ENCODE measurements at places on chromosomes 11 and 22.

DNA sequence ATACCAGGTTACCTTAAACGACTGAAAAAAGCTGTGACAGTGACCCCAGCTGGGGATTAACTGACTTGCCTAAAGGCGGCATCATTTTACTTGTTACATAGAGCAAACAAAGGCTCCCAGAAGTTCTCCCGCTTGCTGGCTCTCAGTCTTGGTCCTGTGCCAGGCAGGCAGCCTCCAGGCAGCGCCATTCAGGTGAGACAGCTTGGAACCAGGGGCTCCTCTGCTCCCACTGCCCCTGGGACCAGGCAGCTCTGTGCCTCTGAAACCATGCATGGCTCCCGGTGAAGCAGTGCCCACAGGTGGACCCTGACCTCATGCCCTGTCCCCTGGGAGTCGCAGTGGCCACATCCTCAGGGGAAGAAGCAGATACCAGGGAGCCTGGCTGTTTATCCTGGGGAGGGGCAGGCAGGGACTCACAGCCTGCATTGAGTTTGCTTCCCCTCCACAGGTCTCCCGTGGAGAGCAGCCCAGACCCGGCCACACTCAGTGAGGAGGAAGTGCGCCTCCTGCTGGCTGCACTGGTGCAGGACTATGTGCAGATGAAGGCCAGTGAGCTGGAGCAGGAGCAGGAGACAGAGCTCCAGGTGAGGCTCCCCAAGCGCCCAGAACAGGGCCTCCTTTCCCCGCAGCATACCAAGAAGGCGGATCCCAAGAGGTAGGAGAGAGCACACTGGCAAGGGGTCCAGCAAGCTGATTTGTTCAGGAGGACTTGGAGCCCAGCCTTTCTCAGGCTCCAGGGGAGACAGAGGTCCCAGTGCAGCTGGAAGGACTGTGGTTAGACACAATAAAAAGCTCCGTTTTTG is 15.6 kb upstream of the CYP2R1 start:
- no peak for DNase-seq

- no peak for DNase-seq
These were observed 10.7 kb upstream of the FAM83F start for GRCh38 chr22:39984006-39984405.

DNA sequence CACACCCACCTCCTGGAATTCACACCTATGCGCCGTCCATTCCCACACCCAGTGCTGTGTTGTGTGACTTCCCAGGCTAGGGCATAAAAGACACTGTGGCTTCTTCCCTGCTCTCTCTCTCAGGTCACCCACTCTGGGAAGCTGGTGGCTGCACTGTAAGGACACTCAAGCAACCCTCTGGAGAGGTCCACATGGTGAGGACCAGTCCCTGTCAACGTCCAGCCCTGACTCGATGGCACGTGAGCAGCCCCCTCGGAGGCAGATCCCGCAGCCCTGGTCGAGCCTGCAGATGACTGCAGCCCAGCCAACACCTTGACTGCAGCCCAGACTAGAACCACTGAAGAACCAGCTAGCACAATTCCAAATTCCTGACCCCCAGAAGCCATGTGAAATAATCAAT is 16.2 kb downstream of the CBX7 start:
- DNase-seq: no peak

- DNase-seq: no peak
These were observed 14.2 kb downstream of the PEX26 start for GRCh38 chr22:18091916-18092526.

GRCh38 chr11:1989953-1990352 is 7.7 kb downstream of the H19 start:
- no peak for DNase-seq

DNA sequence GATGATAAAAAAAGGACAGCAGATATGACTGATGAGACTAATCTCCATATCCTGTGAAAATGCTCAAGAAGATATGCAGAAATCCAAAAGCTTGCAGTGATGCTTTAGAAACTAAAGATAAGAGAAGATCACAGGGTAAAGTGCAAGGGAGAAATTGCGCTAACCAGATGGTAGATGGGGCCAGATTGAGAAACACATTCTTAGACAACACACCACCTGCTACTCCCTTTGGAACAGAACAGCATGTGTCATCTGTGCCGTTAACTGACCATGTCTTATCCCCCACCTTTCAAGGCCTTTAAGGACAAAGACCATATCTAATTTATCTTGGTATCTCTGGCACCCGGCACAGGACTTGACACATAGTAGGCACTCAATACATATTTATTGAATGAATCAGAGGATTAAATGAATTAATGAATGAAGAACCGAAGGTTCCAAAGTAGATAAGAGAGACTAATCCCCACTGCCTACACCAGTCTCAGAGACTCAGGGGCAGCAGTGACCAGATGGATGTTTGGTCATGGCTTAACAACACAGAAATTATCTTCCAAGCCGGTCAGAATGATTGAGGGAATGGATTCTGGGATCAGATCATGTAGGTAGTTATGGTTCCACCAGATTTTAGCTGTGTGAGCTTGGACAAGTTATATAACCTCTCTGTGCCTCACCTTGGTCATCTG is 12.3 kb upstream of the P2RY2 start:
- DNase-seq: no peak

DNA sequence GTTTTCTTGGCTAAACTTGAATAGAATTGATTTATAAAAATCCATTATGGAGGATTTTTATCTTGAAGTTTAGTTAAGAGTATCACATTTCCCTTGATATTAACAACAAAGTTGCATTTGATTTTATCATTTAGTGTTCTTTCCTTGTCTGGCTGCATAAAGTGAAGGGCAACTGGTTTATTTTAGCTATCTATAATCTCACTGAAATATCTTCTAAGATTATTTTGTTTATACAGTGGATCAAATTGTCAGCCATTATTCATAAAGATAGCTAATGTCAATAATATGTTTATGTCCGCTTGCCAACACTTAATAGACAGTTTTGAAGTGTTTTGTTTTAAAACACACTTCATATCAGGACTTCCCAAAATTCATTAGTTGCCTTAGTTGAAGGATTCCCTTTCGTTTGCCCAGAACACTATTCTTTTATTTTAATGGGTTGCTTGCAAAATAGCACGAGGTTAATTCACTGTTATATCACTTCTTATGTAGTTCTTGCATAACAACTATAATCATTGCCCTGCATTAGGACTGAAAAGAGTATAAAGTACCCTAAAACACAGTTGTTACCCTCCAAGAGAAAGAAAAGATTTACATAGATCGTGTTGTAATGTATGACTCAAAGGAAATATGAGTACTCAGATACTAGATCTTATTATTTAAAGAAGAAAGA is 73.0 kb downstream of the MSANTD4 start:
- no peak for DNase-seq

DNA sequence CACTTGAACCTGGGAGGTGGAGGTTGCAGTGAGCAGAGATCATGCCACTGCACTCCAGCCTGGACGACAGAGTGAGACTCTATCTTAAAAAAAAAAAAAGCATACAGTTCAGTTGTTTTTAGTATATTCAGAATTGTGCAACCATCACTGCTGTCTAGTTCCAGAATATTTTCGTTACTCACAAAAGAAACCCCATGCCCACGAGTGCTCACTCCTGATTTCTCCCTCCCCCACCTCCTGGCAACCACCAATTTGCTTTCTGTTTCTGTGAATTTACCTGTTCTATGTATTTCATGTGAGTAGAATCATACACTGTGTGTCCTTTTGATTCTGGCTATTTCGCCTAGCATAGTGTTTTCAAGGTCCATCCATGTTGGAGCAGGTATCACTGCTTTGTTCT is 24.8 kb downstream of the PTPRJ start:
- DNase-seq: no peak

GRCh38 chr11:61841636-61842527 is 13.8 kb downstream of the FADS2 start:
- DNase-seq: no peak

Measured in left renal pelvis (tissue), 4 donors.